ENCODE measurements at places on chromosomes 5 and 9.

- DNase-seq: no peak
These were observed 61.1 kb upstream of the LPAR1 start for GRCh38 chr9:111099199-111100008.

- no peak for DNase-seq
These were observed 114.4 kb downstream of the ZNF608 start for GRCh38 chr5:124631874-124632550.

DNA sequence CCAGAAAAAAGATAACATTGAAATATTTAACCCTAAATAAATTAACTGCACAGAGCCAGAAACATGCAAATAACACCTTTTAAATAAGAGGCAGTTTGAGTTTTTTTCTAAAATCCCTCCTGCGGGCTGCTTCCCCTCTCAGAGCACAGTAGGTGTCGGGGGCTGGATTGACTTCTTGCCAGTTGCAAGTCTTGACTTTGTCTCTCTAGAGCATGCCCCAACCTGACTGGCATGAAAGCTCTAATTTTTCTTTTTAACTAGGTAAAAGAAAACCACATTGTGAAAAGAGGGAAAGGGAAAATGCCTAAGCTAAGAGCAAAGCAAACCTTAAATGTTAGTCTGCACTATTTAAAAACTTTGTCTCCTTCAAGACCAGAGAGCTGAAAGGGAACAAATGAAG, 46.4 kb upstream of the DNAH5 start:
- DNase-seq: peak; percentile 4

- DNase-seq: no peak
These were observed 19.1 kb upstream of the ADCY2 start for GRCh38 chr5:7376871-7377270.

DNA sequence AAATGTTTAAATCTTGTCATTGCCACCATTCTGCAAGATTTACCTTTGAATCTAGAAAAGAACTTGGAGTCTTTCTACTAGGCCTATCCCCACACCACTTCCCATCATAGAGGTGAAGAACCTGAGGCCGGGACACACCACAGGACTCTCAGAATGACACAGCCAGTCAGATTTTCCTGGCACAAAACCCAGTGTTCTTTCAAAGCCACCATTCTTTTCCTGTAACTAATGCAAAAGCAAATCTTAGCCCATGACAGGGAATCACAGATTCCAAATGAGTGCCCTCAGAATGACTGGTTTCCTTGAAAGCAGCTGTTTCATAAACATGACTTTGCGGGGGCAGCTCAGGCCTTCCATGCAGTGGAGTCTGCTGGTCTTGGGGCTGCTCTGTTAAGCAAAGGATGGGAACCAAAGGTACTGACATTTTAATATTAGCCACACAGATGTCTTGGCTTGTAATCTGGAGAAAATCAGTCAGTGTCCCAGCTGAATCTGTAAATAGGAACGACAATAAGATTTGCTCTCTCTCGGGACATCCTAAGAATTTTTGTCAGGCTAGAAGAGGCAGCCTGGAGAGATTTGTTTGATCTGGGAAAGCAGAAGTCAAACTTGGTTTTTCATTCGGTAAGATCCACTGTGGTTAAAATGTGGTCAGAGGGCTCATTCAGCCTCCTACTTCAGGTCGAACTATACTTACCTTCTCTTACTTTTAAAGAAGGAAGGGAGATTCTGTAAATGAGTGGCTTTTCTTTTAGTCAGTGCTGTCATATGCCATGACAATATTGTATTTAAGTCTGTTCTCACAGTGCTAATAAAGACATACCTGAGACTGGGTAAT, 115.1 kb downstream of the PALM2AKAP2 start:
- no peak for DNase-seq

DNA sequence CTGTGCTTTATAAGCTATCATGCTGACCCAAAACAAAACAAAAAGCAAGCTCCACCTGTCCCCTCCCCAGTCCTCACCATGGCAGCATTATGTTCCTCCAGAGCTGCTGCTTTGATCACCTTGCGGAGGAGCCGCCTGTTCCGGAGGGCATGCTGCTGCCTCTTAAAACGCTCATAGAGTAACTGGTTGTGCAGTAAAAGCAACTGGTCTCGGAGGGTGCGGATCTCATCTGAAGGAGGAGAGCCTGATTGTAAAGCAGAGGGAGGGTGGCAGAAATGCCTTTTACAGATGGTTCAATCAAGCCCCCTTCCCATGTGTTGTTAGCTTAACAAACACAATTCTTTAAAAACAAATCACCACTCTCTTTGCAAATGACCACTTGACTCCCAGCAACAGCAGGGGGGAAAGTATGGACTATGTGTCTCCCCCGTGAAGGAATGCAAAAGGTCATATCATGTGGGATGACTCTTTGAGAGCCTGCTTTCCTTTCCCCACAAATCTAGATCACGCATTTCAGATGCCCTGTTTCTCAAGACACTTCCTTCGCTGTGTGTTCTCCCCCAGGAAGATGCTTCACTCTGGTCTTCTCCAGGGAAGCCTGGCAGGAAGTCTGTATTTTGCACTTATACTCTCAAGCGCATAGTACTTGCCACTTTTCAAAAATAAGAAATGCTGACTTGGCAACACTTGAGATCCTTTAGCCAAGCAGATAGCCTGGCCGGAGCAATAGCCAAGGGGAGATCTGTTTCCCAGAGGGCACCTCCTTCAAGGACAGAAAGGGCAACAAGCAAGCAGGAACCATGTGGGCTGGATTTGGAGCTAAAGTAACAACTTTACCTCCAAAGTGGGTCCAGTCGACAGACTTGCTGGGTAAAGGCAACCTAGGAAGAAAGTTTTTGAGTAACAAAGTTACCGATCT, 25.1 kb downstream of the SPACA9 start:
- DNase-seq: no peak

GRCh38 chr5:173902743-173903142, 14.6 kb downstream of the CPEB4 start:
- DNase-seq: no peak

Data from NCI-H2171 (cell line).